Stimulated activated effector memory CD8-positive, alpha-beta T cell treated with anti-CD3 and anti-CD28 coated beads, Interleukin-12 subunit alpha, Interleukin-12 subunit beta, amount 100 ng/mL, for 72 hours (primary cell): ENCODE measurements at places on chromosomes 3 and 15.
A peak's percentile ranks its signal among the peaks of the same experiment; 100 is the strongest.

DNA sequence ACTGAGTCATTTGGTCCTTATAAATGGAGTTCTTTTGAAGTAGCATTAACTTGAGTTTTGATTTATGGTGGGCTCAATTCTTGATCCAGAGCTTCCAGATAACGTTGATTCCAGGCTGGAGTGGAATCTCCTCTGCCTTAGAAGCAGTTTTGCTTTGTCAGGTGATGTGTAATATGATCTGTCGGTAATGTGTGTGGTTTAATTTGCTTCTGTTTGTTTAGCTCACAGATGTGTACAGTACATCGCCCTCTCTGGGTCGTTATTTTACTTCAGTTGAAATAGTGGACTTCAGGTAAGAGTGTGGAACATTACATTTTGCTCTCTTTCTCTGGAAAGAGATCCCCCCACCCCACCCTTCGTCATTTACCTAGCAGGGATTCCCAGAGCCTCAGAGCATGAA, 23.1 kb downstream of the C3orf52 start:
- no peak for DNase-seq

- no peak for DNase-seq
Observed at GRCh38 chr3:160720123-160720746, 35.8 kb upstream of the PPM1L start.

DNA sequence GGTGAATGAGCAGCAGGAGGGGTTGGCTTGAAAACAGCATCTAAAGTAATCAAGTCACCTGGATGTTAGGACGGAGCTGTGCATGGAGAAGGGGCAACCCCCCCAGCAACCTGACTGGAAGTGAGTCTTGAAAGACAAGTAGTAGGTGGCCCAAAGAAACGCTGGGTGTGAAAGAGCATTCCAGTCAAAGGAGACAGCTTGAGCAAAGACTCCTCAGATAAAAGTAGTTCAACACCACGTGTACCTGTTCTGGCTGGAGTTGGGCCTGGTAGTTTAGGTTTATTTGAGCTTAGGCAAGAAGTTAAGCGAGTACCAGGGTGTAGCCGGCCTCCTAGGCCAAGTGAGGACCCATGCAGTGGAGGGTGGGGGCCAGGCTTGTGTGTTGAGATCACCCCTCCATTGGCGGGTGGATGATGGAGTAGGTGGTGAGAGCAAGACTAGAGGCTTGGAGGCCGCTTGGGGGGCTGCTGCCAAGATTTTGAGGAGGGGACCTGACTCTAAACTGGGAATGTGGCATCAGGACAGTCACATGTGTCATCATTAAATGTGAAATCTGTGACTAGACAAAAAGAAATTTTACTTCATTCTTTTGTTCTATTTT, 61.3 kb downstream of the ABHD2 start:
- no peak for DNase-seq

DNA sequence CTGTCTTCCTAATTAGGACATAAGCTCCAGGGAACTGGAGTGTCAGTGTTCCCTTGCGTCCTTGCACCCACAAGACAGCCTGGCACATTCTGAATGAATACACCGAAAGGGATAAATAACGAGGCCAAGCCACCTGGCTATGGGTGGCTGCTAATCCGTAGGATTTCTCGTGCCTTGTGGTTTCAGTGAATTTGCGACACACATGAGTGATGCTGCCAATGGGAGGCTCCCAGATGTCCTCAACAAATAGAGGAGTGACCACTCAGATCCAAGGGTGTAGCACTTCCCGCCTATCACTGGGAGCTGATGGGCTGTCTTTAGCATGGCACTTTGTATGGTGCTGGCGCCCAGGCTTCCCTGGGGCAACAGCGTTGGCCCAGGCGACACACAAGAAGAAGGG, 43.4 kb downstream of the APBA2 start:
- no peak for DNase-seq

GRCh38 chr3:120214176-120214575, 70.8 kb downstream of the GPR156 start:
- DNase-seq = no peak

- no peak for DNase-seq
Observed at GRCh38 chr3:120263792-120264191, 21.2 kb downstream of the GPR156 start.

DNA sequence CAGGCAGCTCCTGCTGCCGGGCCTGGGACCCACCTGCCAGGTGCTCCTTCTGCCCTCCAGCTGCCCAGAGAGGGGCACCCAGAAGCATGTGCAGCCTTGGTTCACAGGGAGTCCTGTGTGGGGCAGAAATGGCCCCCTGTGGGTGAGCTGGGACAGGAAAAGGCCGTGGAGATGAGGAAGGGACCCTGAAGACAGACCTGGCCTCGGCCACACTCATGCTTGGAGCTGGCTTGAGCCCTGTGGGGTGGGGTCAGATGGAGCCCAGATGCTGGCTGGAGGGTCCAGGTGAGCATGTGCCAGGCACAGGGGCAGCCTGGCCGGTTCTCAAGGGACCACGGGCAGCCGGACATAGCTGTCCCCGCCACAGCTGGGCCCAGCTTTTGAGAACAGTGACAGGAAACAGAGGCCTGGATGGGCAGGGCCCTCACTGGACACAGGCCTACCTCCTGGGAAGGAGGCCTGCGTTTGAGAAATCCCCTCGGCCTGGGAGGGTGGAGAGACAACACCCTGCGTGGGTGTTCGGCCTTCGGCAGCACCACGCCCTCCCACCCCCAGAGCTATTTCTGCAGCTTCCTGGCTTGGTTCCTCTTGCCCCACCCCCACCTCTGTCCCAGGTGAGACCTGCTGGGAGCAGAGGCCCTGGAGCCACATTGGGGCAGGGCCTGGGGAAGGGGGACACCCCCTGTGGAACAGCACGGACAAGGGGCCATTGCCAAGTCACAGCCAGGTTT, 132.6 kb upstream of the MEF2A start:
- DNase-seq = no peak

DNA sequence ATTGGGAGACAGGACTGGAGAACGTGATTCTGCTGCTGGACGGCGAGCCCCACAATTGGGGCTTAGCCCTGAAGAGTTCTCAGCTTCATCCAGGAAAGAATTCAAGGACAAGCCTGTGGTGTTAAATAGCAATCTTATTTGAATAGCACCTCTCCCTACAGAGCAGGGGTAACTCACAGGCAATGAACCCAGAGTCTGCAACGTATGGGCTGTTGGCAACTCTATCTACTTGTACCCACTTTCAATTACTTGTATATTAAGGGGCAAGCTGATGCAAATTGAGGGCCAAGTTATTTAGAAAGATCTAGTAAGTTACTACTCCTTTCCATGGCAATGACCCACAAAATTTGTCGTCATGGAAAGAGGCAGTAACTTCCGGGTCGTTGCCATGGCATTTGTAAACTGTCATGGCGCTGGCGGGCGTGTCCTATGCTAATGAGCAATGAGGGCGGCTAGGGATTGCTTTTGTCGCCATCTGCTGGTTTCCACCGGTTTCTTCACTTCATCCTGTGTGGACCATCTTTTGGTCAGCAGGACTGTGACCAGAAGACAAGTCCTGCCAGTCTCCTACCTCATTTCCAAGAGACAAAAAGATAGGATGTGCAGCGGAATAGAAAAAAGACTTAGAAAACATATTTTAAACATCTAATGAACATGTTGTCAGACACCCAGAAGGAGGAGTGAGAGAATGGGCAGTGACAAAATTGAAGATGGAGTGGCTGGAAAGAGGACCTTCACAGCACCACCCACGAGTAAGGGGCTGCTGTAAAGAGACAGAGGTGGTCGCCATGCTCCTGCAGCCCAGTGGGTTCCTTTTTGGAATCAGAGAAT, 45.8 kb upstream of the SH3BP5 start:
- peak; percentile 73 for DNase-seq

DNA sequence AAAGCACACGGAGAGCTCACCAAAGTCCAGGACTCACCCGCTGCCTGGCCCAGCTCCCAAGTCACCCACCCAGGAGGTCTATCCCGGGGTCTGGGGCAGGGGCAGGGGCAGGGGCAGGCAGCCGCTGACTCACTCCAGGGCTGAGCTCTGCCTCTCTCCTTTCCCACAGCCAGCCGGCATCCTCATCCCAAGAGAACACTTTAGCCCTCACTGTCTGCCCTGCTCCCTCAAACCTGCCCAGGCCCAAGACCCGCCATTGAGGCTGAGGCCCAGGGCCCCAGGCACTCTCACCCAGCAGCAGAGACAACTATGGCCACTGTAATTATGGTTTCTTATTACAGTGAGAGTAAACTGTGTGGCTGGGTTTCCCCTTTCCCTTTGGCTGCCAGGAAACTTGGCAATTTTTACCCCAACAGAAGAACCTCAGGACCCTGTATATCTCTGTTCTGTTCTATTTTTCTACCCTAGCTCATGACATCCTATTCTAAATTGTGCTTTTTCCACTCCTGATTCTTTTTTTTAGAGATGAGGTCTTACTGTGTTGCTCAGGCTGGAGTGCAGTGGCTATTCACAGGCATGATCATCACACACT, 53.0 kb downstream of the IQSEC1 start:
- DNase-seq = no peak

DNA sequence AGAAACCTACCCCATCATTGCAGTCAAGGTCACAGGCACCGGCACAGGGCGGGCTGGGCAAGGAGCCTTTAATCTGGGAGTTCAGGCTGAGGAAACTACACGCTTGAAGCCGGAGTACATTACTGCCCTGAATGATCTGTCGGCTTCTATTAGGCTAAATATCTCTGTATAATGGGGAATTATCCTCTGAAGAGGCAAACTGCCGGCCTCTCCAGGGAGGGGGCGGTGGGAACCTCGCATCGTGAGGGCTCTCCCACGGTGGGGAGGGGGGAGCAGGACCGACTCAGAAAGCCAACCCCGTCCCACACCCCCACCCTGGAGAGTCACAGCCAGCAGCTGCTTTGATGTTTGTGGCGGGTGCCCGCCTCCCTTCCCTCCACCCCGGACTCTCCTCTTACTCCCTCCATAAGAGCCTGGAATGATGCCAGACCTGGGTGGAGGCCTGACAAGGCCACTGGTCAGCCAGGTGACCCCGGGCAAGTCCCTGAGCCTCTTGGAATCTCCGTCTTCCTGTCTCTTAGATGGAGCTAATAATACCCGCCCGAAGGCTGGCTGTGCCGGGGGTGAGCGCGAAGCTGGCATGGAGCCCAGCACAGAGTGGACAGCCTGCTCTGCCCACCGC, 63.4 kb upstream of the LINGO1 start:
- no peak for DNase-seq

GRCh38 chr3:66031102-66031698, 7.5 kb downstream of the MAGI1 start:
- DNase-seq = no peak

DNA sequence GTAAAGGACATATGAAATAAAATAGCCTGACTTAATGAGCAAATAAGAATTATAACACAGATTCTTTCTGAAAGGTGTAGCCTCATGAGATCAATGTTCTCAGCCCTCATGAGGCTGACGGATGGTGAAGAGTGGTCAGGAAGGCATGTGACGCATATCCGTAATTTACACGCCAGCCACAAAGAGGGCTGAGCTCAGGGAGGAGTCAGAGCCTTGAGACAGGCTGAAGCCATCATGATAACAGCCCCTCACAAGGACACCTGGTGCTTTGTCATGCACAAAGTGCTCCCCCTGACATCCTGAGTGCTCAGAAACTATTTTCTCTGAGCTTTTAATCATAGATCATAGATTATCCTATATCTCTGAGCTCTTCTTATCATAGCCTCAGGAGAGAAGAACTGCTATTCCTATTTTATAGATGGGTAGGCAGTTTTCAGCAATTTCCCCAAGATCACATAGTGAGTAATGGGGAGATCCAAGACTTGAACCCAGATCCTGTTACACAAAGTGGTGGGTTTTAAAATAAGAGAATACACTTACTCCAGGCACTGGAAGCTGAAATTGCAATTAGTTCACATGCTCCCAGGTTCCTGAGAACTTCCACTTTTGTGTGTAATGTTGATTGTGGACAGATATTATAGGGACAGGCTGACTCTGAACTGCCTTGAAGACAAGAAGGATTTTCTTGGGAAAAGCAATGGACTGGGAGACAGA, 267.1 kb downstream of the RPLP1 start:
- peak; percentile 43 for DNase-seq

GRCh38 chr3:102235679-102236078, 199.1 kb upstream of the ZPLD1 start:
- DNase-seq = peak; percentile 60

DNA sequence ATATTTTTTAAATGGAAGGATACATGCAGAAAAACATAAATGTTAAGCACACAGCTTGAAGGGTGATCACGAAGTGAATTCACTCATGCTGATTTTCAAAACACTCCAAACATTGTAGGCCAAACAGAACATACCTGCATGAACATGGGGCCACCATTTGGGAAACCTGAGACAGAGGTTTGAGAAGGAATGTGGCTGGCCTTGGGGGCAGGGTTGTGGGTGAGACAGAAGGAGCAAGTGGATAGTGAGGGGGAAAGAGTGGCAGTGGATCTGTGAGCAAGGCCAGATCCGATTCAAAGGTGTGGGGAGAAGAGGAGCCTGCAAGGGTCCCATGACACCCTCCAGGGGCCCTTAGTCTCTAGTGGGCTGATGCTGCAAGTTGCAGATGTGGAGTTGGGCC, 94.9 kb downstream of the HMG20A start:
- no peak for DNase-seq

DNA sequence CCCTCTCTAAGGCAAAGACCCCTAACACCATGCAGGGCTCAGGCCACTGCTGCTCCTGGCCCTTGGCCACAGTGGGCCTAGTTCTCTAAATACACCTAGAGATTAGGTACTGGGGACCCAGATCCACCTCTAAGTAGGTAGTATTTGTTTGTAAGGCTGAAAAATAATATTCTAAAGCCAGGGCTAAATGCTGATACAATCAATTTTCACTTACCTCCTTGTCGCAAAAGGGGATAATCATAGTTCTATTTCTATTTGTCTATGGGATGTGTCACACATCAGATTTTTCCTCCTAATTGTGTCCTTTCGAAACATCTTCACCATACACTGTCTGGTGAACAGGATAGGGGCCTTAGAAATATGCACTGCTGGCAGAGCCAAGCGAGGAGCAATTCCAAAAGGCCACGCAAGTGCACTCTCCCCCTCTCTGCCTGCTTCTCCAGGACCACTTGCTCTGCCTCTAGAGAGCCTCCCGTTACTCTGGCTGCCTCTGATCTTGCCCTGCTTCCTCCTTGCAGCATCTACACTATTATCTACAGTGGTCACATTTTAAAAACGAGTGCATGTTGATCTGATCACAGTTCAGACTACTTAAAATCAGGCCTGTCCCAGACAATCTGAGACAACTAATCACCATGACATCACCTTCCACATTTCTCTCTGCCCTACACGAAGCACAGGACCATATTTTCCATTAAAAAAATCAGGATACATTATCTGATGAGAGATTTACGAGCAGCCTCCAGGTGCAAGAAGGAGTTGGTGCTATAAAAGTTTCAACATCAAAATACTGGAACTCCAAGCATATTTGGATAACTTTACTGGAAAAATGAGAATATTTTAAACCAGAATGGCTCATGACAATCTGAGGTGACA, 115.4 kb downstream of the MYLK start:
- DNase-seq = no peak

- DNase-seq = peak; percentile 71
Observed at GRCh38 chr15:41894791-41895463, 1.1 kb upstream of the SPTBN5 start.
